GM10248 (cell line): ENCODE measurements at places on chromosomes 5 and 9.

DNA sequence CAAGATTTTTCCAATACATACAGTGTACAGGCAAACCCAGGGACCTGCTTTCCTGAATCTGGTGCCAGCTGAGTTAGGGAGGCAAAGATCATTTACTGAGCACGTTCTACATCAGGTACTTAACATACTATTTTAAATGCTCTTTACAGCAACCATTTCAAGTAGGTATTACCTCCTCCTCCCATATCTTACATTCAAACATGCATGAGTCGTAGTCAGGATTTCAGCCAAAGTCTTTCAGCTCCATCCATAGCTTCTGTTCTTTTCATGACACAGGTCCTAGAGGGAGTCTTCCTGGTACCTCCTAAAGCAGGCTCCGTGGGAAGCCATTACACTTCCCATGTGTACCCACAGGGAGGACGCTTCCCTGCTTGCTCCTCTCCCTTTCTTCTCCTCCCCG is 11.7 kb downstream of the KCNV2 start:
- no peak for DNase-seq

DNA sequence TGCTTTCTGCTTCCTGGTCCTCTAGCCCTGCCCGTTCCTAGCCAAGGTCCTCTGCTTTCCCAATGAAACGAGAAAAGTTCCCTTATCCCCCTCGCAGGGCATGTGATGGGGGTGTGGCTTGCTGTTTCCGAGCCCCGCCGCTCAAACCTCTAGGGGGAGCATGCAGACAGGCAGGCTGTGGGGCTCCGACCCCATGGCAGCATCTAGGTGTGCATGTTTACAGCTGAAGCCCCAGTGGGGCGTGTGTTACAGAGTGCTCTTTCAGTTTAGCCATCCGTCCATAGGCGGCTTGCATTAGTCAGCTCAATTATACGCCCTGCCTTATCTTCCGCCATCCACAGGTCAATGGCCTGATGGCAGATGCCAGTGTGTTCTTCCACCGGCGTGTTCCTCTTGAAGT is 48.3 kb upstream of the SPATA31E1 start:
- DNase-seq, result no peak

- DNase-seq, result no peak
Measured at GRCh38 chr5:11504886-11505193, 399.4 kb downstream of the CTNND2 start.

DNA sequence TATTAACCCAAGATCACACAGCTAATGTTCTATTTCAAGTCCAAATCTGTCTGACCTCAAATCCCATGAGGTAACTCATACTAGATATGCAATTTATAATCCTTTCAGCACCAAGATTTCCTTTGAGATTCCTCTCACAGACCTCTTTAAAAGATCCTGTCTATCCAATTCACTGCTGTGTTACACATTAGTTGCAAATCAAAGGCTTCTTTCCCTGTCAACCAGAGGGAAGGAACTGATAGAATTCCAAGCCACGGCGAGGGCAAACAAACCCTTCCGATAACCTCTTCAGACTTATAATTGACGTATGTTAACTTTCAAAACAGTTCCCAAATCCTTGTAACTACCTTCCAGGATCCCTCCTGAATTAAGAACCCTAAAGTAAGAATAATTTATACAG is 168.9 kb downstream of the DRD1 start:
- DNase-seq, result no peak

DNA sequence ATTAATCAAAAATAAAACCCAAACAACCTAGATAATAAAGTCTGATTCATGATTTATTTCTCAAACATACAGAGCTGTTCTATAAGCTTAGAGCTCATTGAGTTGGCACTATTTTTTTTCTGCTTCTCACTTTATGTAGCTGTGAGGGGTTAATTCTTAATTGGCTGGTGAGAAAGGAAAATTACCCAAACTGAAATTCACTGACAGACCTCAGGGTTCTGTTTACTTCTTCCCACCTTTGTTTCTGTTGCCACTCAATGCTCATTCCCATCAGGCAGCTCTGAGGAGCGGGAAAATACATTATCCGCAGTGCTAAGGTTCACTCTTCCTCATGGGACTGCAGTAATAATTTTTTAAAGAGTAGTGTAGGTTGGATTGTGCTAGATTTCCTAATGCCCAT is 139.9 kb downstream of the KCTD16 start:
- no peak for DNase-seq

DNA sequence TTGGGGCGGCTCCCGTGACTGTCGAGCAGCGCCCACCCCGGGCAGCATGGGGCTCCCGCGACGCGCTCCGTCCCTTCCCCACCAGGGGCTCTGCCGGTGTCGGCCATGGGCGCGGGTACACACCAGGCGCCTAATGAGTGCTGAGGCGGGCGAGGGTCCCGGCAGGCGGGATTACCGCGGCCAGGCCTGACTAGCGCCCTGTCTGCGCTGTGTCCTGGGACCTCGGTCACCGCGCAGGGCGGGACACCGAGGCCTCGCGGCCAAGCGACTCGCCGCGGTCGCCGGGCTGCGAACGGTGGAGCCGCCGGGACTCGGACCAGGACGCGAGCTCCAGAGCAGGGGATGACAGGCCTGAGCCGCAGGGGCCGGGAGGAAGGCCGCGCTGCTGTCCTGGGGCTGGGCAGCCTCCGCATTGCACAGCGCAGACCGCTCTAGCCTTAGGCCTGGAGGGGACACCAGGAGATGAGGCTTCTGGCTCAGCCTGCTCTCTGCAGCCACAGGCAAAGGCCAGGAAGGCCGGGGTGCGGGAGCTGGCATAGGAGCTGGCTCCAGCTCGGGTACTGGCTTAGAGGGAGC is 14.1 kb downstream of the LCN10 start:
- DNase-seq, result no peak
